Activated T-cell treated with anti-CD3 and anti-CD28 coated beads for 4 hours (primary cell): ENCODE measurements at places on chromosomes 11 and 22.

DNA sequence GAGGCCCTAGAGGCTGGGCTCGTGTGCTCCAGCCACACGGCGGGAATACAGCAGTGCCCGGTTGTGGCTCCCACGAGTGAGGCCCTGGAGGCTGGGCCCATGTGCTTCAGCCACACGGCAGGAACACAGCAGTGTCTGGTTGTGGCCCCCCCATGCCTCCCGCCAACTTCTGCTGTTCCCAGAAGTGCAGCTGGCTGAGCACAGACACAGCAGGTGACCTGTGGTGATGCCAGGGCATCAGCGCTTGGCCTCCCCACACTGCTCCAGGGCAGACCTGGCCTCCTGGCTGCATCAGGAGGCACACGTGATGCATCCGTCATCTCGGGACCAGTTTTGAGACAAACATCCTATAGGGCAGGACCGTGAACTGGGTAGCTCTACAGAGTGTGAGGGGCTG is 110.3 kb downstream of the KCNQ1OT1 start:
- DNase-seq = no peak

DNA sequence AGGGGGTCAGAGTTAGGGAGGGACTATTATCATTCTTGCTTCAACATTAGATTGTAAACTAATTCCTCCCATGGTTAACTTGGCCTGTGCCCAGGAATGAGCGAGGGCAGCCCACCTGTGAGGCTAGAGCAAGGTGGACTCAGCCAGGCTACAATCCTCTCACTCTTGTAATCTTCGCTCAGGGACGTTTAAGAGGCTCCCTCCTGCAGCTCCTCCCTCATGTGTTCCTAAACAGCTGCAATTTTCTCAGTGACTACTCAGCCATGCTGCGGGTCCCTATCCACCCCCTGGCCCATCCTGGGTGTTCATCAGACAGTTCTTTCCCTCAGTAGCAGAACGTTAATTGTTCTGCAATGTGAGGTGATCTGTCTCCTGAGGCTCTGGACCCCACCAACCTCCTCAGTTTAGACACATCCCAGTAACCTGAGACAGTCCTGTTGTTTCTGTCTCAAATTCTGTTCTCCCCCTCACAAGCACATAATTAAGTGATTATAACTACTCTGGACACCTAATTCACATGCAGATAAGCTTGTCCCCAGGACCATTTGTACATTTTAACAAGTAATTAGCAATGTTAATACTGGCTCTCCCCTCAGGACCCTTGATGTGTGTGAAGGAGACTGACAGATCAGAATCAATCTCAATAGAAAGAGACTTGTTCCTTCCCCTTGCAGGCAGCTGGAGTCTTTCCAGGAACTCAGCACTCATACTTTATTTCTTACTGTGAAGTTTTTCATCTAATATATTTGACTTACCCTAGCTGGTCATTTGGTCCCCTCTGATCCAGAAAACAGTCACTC is 337.2 kb upstream of the B3GAT1 start:
- DNase-seq = no peak

GRCh38 chr22:38034278-38034882 is 22.8 kb upstream of the PICK1 start:
- DNase-seq = no peak

GRCh38 chr11:93131709-93132108 is 66.1 kb downstream of the SLC36A4 start:
- DNase-seq = no peak

DNA sequence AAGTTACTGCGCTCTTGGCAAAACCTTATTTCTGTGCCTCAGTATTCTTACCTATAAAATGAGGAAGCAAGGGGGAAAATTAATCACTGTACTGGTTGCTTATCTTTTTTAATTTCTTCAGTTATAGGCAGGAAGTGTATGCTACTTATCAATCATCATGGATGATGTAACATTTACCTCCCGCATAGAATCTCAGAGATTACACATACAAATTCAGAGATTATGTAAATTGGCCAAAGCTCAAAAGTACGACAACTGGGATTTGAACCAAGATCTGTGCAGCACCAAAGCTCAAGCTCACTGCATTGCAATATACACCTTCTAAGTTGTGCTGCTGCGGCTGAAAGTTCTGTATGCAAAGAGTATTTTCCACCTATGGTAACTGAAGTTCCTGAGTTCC is 83.0 kb downstream of the PDHX start:
- no peak for DNase-seq
